WTC11 (cell line): ENCODE measurements at places on chromosomes 7 and 10. TPM values are rescaled to one million over a fixed set of nuclear protein-coding genes. Genes with fewer than 3 reads are reported as not detected.
A peak's percentile ranks its signal among the peaks of the same experiment; 100 is the strongest.

Gene GPR85
- total RNA-seq: 0.09 to 0.34 TPM (median 0.09 TPM) in 3 replicates

DNA sequence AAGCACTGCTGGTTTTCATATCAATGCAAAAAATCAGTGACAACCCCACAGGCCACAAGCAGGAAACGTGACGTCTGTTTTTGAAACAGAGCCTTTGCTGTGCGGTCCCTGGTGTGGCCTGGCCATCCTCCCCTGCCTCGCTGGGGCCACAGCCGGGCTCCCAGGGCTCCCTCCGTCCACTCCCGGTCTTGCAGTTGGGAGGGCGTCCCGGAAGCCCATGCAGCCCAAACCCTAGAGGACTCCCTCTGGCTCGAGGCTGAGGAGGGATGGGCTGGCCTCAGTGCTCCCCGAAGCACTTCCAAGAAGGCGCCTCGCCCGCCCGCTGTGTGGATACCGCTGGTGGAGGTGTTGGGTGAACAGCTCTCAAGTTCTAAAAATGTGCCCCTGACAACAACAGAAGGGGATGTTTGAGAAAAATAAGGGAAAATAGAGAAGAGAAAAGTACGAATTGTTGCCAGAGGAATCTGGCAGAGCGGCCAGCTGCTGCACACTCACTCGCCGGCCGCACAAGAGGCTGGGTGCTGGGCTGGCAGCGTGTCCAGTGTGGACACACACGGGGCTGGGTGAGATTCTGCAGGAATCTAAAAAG, 73.5 kb downstream of the ZRANB1 start:
- H3K27ac ChIP-seq: peak overlapping the region; percentile 89
- H3K4me3 ChIP-seq: no peak overlapping the region
- DNase-seq: no peak
- H3K4me1 ChIP-seq: peaks cover 52% of the 10 kb centered on the region
- H3K36me3 ChIP-seq: peaks cover 32% of the 10 kb centered on the region
- no peaks in the 10 kb centered on the region for H3K27me3 ChIP-seq

DNA sequence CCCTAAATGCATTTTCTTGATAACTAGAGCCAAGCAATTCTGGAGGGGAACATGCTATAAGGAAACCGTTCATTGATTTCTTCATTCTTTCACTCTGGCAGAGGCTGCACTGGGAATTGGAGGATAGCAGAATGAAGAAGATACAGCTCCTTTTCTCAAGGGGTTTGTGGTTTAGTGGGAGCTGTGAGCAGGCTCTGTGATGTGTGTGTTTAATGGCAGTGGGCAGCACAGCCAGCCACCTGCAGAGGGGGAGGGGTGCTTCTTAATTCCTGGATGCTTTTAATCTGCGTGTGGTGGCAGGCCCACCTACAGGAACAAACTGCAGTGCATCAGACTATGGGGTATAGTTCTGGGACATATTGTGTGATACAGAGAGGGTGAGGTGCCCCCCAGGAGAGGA, 31.9 kb downstream of the RPS24 start:
- no peak overlapping the region for H3K4me3 ChIP-seq
- H3K27me3 ChIP-seq: peaks cover 2% of the 10 kb centered on the region; the same call in 1 of the 2 replicates
- no peak overlapping the region for H3K27ac ChIP-seq

- DNase-seq: no peak
- H3K4me1 ChIP-seq: no peaks in the 10 kb centered on the region
- H3K4me3 ChIP-seq: no peak overlapping the region
- no peaks in the 10 kb centered on the region for H3K27me3 ChIP-seq
These were observed 10.1 kb upstream of the CHCHD3 start for GRCh38 chr7:133091943-133092464.

GRCh38 chr7:73382934-73383503, 50.6 kb upstream of the FZD9 start:
- H3K36me3 ChIP-seq: peaks cover 8% of the 10 kb centered on the region
- H3K27ac ChIP-seq: no peak overlapping the region
- DNase-seq: no peak
- peaks cover 8% of the 10 kb centered on the region for H3K27me3 ChIP-seq
- no peak overlapping the region for H3K4me3 ChIP-seq
- no peaks in the 10 kb centered on the region for H3K4me1 ChIP-seq

GRCh38 chr10:118310822-118311221, 31.3 kb downstream of the FAM204A start:
- no peak overlapping the region for H3K27ac ChIP-seq
- H3K36me3 ChIP-seq: peaks cover 6% of the 10 kb centered on the region; the same call in 1 of the 2 replicates
- no peak for DNase-seq
- H3K27me3 ChIP-seq: no peaks in the 10 kb centered on the region
- no peaks in the 10 kb centered on the region for H3K4me1 ChIP-seq

- no peaks in the 10 kb centered on the region for H3K4me1 ChIP-seq
- H3K4me3 ChIP-seq: no peak overlapping the region
- H3K36me3 ChIP-seq: no peaks in the 10 kb centered on the region
- no peaks in the 10 kb centered on the region for H3K27me3 ChIP-seq
- H3K27ac ChIP-seq: no peak overlapping the region
- DNase-seq: no peak
These were observed 162.6 kb upstream of the AKR1E2 start for GRCh38 chr10:4663162-4663992.
